ENCODE measurements at places on chromosomes 16 and 17.

DNA sequence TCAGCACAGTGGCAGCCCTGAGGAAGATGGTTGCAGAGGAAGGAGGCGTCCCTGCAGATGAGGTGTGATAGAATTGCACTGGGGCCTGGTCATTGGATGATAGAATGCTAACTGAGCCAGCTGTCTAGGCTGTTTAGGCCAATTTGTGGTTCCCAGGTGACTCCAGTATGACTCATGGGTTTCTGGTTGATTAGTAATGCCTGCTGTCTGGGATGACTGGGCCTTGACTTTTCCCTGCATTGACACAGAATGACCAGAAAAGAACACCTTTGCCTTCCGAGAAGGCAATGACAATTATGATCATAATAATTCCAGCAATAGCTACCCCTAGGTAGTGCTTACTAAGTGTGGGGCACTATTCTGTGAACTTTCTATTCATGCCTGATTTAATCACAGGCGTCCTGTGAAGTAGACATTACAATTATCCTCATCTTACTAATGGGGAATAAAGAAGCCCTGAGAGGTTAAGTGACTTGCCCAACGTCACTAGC lies 31.5 kb downstream of the USP43 start:
- no peak for DNase-seq

GRCh38 chr17:41446806-41447205 lies 6.0 kb upstream of the KRT38 start:
- no peak for DNase-seq

DNA sequence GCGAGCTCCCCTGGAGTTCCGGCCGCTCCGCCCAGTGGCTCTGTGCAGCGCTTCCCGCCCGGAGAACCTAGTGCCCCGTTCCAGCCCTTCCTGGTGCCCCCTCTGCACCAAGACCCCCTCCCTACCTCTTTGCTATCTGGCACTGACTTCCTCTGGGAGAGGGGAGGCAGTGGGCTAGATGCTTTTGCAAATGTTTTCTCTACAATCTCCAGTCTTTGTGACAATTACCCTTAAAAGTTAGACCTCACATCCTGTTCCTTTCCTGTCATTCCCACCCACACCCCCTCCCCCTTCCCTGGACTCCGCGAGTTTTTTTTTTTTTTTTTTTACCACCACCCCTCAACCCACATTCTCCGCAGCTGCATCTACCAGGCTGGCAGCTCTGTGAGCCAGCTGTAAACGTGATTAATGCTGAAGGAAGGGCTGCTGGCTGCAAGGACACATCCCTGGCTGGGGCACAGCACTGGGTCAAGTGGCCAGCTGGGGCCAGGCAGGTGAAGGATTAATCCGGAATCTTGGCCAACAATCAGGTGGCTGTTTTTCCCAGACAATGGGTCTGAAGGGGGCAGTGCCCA lies 101.5 kb downstream of the MGAT5B start:
- DNase-seq = peak; percentile 7

DNA sequence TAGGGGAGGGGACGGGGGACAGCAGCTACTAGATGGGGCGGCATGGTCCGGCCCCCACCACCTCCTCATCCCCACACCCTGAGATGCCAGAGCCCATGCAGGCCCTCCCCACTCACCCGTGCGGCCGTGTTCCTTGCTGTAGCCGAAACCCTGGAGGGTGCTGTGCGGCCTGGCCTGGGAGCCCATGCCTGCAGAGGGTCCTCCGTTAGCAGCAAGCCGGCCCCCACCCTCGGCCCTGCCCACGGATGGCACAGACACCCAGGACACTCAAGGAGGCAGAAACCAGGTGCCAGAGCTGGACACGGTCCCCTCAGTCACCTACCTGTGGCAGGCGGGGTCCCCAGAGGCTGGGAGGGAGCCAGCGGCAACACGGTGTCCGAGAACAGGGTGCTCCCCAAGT lies 5.5 kb downstream of the TEPSIN start:
- peak; percentile 75 for DNase-seq

- DNase-seq = no peak
Observed at GRCh38 chr17:4635823-4636375, 5.6 kb downstream of the ALOX15 start.

- no peak for DNase-seq
Observed at GRCh38 chr16:48001324-48001895, 154.4 kb downstream of the ABCC12 start.

GRCh38 chr16:17058471-17058870 lies 412.3 kb downstream of the XYLT1 start:
- DNase-seq = no peak

- DNase-seq = no peak
Observed at GRCh38 chr16:63789603-63790002, 1332.3 kb downstream of the CDH11 start.

DNA sequence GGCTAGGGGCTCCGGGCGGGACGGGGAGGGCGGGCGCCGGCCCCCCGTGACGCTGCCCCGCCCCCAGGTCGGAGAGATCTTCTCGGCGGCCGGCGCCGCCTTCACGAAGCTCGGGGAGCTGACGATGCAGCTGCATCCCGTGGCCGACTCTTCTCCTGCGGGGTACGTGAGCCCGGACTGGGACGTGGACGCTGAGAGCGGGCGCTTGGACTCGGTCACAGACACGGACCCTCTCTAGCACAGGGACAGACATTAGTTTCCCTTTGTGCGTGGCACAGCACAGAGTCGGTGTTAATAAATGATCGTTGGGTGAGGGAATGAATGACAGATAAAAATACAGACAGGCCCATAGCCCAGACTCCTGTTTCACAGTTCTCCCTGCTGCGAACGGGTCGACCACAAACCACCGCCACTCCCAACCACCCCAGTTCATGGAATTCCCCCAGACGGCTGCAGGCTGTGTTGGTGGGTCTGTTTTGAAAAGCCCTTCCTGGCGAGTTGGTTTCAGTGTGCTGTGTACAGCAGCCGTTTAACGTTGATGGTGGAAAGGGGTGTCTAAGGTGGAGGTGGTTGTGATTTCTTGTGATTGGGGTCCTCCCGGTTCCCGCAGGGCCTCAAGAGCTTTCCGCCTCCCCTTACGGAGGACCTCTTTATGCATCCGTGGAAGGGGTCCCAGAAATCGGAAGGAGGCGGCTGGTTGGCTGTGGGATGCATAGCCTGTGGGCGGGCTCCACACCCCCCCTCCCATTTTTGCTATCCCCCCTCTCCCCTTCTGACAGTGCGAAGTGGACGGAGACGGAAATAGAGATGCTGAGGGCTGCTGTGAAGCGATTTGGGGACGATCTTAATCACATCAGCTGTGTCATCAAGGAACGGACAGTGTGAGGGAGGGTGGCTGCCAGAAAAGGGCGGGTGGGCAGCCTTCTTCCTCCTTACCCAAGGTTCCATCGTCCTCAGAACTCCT lies 2.9 kb downstream of the RNASEK start:
- no peak for DNase-seq

DNA sequence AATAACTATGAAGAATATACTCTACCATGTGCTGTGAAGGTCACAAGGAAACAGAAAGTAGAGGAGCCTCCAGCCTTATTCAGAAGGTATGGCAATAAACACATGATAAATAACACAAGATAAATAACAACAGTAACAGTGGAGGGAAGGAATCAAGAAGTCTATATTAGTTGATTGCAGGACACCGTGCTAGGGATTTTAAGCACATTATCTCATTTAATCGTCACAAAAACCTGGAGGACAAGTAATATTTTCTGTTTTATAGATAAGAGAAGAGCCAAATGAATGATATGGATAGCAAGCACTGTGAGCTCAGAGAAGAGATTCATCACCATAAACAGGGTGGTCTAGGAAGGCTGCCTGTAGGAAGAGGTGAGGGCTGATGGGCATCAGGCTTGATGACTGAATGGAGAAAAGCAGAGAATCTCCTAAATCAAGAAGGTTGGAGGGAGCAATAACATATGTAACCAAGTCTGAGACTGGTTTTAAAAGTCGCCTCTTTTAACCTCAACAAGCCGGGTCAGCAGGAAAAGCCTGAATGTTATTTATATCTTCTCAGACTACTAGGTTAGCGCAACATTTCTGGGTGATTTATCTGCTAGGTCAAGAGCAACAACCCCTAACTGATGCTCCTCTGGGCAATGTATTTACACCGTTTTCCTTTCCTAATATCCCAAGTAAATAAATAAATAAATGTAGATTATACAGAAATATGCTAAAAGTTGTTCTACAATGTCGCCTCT lies 8.3 kb downstream of the TOM1L2 start:
- DNase-seq = no peak

- DNase-seq = no peak
Observed at GRCh38 chr17:72336804-72337070, 215.9 kb downstream of the SOX9 start.

GRCh38 chr16:48160575-48160974 lies 4.8 kb upstream of the ABCC12 start:
- no peak for DNase-seq

DNA sequence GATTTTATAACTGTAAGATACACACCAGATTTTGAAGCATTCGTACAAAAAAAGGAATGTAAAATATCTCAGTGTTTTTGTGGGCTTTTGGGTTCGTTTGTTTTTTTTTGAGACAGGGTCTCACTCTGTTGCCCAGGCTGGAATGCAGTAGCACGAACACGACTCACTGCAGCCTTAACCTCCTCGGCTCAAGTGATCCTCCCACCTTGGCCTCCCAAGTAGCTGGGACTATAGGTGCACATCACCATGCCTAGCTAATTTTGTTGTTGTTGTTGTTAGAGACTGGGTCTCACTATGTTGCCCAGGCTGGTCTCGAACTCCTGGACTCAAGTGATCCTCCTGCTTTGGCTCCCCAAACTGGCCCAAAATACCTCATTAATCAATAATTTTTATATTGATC lies 15.9 kb downstream of the STAT5B start:
- DNase-seq = no peak

GRCh38 chr16:50338371-50339231 lies 30.2 kb downstream of the BRD7 start:
- no peak for DNase-seq

- no peak for DNase-seq
Observed at GRCh38 chr17:34988644-34989043, 8.3 kb downstream of the LIG3 start.

DNA sequence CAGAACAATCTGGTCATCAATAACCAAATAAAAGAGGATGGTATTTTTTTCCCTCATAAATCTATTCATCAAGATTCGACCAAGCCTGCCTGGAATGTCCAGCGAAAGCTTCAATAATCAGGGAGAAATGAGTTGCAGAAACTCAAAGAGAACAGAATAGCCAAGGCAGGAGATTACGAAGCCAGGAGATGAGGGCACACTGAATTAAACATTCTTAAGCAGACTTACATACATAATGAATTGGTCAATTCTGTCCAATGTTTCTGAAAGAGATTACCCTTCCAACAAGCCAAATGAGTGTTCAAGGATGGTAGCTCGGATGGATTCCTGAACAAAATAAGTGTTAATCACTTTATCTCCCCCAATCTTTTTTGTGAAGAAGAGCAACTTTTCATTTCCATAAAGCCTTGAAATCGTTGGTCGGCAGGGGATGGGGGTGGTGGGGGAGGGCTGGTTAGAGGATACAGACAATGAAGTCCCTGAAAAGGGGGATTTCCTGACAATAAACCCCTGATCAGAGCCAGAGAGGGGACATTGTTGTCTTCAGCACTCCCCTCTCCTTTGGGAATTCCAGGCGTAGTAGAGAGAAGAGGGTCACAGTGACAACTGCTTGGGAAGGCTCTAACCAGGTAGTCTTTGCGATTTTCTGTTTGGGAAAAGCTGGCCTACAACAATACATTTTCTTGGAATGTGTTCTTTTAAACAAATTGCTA lies 20.7 kb downstream of the TOX3 start:
- no peak for DNase-seq

DNA sequence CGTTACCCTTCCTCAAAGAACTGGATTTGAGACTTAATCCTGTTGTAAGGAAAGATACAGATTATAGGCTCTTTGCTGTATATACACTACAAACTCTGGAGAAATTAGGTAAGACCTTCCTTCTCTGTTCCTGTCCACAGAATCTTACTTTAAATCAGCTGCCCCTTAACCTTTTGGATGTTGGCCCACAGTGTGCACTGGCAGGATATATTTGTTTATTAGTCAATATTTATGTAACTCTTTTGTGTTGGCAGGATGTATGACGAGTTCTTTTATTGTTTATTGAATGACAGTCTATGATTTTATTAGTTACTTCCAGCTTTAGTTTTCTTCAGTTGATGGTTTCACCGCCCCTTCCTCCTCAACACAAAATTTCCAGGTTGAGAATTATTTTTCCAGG lies 19.7 kb downstream of the LRRC36 start:
- DNase-seq = no peak

- no peak for DNase-seq
Observed at GRCh38 chr17:67421869-67422273, 44.8 kb downstream of the PITPNC1 start.

DNA sequence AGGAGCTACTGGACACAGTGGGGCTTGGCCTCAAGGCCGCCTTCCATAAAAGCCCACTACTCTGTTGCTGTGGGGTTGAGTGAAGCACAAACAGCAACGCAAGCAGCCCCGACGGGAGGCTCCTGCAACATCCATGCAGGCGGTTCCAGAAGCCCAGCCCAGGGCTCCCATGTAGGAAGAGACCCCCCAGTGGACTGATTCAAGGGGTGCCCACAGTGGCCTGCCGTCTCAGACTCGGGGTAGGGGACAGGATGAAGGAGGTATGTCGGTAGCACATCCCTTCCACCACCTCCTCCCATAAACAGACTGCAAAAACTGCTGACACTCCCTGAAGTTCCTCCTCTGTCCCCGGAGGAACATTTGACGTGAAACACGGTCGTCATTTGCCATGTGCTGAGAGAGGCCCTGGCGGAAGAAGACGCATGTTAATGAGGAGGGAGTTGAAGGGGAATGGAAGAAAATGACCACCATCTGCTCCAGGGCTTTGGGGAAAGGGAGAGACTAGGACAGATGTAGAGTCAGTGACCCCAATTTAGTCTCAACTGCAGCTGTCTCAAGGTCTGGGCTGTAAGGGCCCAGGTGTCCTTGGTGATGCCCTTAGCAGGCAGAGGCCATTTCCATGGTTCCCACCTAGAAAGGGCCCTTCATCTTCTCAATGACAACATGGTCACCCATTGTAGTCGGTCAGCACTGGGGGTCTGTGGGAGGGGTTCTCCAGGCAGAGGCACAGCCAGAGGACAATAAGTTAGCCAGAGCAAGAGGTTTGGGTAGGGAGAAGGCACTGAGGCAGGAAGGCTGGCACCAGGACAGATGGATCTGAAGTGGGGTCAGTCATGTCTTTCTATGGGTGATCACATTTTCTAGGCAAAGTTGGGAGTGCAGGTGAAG lies 200.6 kb downstream of the CPPED1 start:
- DNase-seq = no peak
